ENCODE measurements at places on chromosomes 12 and 14.

DNA sequence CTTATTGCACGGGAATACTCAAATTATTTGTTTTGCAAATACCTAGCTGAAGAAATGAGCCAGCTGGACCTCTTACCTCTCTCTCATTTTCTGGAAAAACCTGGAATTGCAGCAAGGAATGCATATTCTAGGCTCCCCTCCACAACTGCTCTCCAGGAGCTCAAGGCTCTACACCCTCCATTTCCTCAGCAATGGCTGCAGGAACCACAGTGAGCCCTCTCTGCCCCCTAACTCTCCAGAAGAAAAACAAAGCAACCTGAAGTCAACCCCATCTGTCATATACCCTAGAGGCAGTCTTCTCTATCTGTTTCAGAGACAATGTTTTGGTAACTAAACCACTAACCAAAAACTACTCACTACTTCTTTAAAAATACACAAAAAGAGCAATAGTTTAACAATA, 221.6 kb downstream of the SLC25A21 start:
- DNase-seq = no peak

DNA sequence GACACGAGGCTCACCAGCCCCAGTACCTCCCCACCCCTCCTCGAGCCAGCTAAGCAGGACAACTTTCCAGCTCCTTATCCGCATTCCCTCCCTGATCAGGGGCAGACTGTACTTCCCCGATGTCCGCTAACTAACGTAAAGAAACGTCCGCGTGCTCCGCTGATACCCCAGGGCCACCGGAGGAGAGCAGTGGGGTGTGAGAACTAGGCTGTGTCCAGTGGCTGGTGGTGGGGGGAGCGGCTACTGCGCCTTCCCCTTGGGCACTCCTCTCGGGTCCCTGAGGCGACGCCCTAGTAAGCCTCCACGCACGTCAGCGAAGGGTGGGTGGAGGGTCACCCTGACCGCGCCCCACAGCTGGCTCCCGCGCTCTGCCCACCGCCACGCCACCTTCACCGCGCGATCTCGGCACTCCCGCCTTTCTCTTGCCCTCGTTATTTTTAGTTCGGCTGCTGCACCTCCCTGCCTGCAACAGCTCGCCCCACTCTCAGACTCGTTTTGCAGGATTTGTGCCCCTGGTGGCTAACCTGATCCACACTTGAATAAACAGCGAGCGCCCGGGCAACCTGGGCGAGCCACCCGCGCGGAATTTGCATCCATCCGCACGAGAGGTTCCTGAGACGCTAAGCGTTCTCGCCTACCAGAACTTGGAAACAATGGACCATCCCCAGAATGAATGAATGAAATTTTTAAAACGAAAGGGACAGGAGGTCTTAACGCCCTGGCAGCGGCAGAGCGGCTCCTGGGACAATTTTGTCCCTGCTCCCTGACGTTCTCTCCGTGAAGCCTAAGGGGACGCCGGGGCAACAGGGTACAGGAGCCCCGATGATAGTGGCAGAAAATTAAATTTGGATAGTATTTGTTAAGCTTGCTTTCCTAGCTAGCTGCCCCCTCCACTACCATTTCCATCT, 6.9 kb upstream of the BMP4 start:
- DNase-seq = peak; percentile 28

- peak; percentile 56 for DNase-seq
Observed at GRCh38 chr12:31035226-31035625, 38.4 kb upstream of the DDX11 start.

DNA sequence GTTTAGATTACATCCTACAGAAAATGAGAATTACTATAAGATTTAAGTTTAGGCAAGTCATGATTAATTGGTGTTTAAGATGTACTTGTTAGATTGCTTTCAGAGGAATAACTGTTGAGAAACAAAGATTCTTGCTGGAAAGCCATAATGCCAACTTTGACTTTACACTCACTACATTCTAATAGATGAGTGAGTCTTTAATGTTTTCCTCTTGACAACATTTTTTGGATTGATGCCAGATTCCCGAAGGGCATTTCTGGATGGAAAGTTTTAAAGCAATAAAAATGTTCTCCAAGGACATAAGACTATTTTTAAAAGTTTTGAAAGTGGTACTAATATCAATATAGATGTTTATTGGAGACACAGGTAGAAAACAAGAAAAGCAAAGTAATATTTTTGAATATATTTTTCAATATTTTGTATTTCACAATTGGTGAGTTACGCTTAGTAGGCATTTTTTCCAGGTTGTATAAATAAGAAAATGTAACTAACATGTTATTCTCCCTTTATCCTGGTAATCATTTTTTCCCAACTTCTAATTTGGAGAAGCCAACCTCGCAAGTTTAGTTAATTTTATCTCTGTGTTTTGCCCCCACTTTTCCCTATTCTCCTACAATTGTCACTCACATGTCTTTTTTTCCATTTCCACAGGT, 307.3 kb downstream of the CEP128 start:
- no peak for DNase-seq

GRCh38 chr12:1836854-1837421, 16.6 kb downstream of the LRTM2 start:
- no peak for DNase-seq

DNA sequence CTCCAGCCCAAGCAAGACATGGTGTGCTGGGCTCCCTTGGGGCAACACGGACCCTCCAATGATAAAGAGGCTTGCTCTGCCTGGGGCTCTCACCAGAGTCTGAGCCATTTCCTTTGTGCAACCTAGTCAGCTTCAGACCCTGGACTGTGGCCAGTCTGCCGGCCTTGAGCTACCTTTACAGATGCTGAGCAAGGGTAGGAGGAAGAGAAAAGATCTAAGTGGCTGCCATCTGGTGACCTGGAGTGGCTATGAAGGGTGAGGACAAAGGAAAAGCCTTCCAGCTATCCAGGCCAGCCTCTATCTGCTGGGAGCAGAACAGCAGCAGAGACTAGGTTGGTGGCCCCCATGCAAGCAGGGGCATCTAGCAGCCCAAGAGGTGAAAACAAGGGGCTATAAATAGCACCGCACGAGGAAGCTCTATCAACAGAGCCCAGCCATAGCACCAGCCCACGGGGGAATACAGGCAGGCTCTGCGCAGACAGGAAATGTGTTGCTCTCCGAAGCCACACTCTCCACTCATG, 230.1 kb downstream of the FOXN3 start:
- no peak for DNase-seq

GRCh38 chr12:128928361-128928760, 75.1 kb downstream of the GLT1D1 start:
- no peak for DNase-seq

GRCh38 chr12:75658901-75659823, 147.8 kb upstream of the KRR1 start:
- peak; percentile 63 for DNase-seq

DNA sequence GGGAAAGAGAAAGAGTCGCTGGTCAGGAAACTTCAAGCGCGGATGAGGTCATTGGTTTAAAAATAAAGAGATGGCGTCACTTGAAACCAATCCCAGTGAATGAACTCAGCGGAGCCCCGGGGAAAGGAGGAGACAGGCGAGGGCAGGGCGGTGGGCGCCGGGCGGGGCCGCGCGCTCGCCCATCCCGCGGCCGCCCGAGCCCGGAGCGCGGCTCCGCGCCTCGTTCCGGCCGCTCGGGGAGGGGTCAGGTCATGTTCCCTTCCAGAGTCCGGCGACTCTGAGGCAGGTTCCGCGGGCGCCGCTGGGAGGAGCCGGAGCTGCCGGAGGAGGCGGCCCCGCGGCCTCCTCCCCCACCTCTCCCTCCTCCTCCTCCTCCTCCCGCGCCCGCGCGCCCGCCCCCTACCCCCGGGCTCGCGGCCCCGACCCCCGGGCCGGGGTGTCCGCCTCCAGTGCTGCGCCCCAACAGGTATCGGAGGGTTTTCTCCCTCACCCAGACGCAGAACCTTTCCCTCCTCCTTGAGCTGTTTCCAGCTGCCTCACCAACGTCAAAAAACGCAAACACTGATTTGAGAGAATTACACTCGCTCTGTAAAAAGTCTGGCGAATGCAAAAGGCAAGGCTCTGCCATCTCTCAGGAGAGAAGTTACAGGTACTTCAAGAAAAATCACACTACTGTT, at the start of gene DUSP16:
TSS of gene DUSP16 (minus strand) at position 279 of the 677 bp plus-strand sequence. CDS start 41,765 bp downstream, outside the sequence.
- DNase-seq = peak; percentile 96

DNA sequence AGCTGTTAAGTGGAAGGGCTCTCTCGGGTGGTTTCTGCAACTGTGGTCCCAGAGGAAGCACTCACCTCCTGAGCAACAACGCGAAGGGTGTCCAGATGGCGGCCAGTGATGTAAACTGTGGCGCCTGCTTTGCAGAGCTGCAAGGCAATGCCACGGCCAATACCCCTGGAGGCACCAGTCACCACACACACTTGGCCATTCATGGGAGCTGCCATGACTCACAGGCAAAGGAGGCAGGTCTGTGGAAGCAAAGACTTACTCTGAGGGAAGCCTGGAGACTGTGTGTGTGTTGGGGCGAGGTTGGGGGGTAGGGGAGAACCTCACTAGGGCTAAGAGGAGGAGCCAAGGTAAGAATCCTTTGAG, 707 bp downstream of the DHRS1 start:
- peak; percentile 79 for DNase-seq

DNA sequence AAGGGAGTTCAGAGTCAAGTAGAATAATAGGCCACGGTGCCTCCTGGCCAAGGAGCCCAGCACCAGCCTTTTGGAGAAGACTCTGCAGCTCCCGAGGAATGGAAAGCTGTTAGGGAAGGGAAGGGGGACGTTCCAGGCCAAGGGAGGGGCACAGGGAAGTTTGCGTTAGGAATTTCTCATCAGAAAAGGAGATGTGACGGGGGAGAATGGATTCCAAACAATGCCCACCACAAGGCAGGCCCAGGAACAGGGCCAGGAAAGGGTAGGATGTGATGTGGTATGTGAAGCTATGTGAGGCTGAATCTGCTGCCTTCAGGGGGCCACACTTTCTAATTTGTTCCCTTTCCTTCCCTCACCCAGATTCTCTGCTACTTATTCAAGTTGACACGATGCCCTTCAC, 46.0 kb downstream of the DGLUCY start:
- no peak for DNase-seq

GRCh38 chr14:98172243-98172778, 1099.7 kb downstream of the BCL11B start:
- no peak for DNase-seq

DNA sequence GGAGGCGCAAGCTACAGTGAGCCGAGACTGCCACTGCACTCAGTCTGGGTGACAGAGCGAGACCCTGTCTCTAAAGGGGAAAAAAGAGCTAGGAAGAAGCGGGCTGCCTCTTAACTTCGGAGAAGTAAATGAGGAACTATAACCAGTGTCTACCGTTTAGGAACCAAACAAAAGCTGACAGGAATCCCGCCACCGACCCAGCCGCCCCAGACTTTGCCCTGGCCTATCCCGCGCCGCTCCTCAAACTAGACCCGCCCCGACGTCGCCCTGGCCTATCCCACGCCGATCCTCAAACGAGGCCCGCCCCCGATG, 568 bp upstream of the SIVA1 start:
- no peak for DNase-seq

GRCh38 chr12:513446-513845, 53.7 kb downstream of the B4GALNT3 start:
- DNase-seq = no peak

DNA sequence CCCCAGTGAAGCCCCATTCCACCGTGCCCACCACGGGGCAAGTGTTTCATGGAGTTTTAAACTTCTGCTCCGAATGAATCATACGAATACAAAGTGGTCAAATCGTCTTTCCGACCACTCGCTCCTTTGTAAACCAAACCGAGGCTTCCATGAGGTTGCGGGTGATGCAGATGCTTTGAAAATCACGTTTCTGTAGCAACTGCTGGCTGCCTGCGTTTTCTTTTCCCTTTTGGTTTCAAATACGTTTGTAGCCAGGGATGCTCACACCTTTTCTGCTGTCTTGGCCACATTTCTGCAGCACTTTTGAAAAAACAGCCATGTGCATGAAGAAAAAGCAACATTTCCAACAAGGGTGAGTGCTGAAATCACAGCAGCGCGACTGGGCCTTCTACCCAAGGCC, 33.7 kb downstream of the RFLNA start:
- no peak for DNase-seq

GRCh38 chr14:24938593-24938992, 111.4 kb downstream of the STXBP6 start:
- no peak for DNase-seq

- DNase-seq = no peak
Observed at GRCh38 chr12:132700212-132700822, 10.3 kb upstream of the PGAM5 start.

- DNase-seq = no peak
Observed at GRCh38 chr12:40229690-40230651, 5.2 kb downstream of the LRRK2 start.

GRCh38 chr14:99274346-99275221, 2.6 kb upstream of the BCL11B start:
- peak; percentile 80 for DNase-seq

DNA sequence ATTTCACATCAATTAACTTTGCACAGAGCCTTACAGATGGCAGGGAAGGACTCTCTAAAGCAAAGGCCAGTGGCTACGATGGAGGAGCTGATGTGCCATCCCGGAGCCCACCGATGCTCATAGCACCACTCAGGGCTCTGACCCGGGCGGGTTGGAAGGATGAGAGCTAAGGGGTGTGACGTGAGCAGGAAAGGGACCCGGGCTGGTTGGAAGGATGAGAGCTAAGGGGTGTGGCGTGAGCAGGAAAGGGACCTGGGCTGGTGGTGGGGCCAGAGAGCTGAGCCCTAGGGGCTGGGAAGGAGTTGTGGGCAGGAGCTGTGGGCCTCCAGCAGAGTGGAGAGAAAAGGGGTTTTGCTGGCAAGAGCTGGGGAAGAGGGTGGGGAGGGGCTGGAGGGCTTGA, 3.8 kb upstream of the FBRSL1 start:
- DNase-seq = no peak
